ENCODE measurements at places on chromosomes 16 and 17.

- DNase-seq = no peak
Observed at GRCh38 chr16:26005336-26005735, 313.6 kb downstream of the HS3ST4 start.

DNA sequence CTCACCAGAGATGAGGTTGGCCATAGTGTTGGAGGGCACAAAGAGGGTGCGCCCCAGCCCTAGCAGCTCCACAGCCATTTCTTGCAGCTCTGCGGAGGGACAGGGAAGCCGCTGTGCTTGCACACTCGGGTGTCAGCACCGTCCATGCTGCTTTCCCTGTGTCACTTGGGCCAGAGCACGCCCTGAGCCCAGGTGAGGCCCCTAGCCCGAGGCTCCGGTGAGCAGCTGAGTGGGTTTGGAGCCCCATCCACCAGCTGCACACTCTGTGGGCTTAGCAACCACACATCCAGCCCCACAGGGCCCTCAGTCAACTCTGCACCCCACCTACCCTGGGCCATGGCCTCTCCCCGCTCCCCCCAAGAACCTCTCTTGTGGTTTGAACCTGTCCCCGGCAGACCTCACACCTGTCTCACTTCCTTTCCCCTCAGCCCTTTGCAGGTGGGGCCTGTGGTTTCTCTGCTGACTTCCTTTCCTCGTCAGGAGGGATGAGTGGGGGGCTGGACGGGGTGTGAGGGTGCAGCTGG is 20.7 kb downstream of the TMEM235 start:
- peak; percentile 86 for DNase-seq

GRCh38 chr16:17299790-17300189 is 171.0 kb downstream of the XYLT1 start:
- no peak for DNase-seq

DNA sequence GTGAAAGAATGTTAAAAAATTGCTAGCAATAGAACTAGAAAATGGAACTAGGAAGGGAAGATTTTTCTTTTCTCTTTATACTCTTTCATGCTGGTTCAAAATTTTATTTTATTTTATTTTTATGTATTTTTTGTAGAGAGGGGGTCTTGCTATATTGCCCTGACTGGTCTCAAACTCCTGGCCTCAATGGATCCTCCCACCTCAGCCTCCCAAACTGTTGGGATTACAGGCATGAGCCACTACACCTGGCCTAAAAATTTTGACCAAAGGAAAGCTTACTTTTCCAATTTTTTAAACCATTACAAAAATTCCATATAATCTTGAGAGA is 10.0 kb upstream of the TERF2 start:
- DNase-seq = no peak

DNA sequence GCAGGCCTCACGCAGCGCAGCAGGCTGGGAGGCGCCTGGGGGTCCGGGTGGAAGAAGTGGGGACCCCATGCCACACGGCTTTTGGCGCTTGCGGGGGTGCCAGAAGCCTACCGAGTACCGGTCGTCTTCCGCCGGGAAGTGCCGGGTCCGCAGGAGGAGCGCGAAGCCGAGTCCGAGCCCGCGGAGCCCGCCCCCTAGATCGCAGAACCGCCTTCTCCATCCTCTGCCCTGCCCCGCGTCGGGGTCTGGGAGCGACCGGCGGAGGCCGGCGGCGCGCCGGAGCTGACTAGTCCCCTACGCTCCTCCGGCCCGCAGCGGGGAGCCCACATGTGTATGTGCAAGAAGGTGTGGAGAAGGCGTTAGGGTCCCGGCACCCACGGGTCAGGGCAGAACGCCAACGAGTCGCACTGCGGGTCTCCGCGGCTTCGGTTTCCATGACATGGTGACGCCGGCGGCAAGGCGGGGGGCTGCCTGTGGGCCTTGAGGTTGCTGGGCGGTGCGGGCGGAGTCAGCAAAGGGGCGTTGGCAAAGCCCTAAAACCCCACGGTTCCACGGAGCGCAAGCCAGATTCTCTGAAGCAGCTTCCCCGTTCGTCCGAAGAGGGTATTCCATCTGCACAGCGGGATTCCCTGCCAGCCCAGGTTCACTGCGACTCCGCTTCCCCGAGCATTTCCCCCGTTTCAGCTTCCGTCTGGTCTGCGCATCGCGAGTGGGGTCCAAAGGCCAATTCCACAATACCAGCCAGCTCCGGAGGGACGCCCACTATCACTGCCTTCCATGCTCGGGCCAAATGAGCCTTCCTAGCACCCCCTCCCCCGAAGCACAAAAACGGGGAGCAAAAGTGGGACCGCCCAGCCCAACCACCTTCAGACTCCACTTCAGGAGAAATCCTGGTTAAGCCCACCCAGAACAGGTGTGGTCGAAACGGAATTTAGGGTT is 2.3 kb upstream of the LHX1 start:
- no peak for DNase-seq

DNA sequence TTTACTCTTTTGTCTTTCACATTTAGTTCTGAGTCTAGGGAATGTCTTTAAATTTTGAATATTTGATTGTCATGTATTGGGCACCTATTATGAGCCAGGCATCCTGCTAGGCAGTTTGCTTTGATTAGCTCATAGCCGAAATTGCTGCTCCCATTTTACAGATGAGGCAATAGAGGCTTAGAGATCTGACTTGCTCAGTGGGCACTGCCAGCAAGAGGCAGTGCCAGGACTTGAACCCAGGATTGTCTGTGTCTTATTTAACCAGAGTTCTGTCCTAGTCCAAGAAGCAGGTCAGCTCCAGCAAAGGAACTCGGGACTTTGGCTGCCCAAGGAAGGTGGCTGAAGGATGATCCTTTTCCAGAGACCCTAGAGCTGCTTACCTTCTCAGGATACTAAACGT is 24.5 kb downstream of the BEAN1 start:
- DNase-seq = no peak

DNA sequence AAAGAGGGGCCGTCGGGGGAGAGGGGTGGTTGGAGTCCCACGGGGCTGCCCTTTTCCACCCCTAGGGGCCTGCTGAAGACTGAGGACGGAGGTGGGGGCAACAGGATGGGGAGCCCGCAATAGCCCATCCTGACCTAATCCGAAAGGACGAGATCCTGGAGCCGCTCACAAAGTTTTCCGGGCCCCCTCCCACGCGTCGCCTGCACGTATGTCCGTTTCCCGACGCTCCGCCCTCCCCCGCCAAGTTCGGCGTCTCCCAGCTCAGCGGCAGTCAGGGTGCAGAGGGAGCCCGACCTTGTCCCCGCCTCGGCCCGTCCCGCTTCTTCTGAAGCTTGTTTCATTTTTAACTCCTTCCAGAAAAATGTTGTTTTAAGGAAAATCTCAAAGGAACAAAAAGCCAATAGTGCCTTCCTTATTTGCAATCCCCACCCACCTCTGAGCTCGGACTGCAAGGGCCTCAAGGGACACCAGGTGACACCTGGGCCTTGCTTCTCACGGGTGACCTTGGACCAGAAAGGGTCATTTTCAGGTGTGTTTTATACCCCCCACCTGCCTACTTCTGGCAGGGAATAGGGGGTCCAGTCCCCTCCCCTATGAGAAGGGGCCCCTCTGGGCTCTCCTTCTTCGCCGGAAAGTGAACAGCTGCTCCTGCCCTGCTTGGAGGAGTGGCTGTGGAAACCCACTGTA is 3.4 kb upstream of the ZNF423 start:
- no peak for DNase-seq

- no peak for DNase-seq
Observed at GRCh38 chr17:37234106-37234505, 141.7 kb upstream of the C17orf78 start.

- DNase-seq = no peak
Observed at GRCh38 chr17:72580321-72581127, 459.7 kb downstream of the SOX9 start.

DNA sequence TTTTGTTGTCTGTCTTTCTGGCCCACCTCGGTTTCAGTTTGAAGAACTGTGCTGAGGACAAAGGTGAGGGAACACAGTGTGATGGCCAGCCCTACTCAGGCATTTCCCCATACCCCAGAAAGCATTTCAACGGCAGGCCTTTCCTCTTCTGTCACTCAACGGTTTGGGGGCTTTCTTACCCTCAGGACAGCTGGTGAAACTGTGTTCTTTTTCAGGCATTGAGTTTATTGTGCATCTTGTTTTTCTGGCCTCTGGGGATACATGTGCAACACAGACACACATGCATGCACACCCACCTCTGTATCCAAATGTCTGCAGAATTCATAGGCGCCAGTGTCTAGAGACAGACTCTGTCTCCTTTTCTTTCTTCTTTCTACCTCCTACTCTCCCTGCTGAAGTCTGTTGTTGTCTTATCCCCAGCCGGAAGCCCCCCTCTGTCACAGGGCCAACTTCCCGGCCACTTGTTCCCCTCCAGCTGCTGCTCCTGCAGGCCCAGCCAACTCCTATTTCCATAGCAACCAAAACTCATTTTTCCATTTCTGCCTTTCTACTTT is 17.0 kb downstream of the CHD9 start:
- no peak for DNase-seq

- no peak for DNase-seq
Observed at GRCh38 chr17:13182854-13183253, 165.0 kb upstream of the ELAC2 start.

- no peak for DNase-seq
Observed at GRCh38 chr17:50363217-50364060, 9.5 kb downstream of the MRPL27 start.

DNA sequence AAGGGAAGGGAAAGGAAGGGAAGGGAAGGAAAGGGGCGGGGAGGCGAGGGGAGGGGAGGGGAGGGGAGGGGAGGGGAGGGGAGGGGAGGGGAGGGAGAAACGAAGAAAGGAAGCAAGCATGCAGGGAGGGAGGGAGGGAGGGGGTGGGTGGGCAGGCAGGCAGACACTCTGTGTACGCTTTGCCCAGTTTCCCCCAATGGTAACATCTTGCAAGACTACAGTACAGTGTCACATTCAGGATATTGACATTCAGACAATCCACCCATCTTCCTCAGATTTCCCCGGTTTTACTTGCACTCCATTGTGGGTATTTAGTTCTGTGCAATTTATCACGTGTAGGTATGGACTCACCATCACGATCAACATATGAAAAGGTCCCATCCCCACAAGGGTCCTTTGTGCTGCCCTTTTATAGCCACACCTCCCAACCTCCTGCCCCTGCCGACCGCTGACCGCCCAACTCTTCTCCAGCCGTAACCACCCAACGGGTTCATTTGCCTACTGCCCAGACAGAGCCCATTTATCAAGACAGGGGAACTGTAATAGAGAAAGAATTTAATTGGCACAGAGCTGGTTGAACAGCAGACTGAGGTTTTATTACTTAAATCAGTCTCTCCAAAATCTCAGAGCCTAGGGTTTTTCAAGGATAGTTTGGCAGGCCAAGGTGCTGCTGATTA is 91.4 kb upstream of the FA2H start:
- DNase-seq = no peak

DNA sequence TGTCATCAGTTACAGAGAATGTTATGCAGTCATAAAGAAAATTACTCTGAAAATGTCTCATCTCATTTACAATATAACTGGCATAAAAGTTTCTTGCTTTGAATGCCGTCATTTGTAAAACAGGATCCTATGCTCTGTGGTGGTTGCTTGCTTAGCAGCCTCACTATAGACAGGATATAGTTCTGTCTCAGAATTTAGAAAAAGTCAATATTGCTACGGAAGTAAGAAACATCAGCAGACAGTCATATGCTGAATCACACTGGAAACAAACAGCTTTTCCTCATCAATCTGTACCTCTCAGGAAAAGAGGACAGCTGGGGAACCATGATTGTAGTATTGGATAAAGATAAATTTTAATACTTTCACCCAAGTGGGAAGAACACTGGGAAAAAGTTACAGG is 105.5 kb downstream of the MYO1D start:
- no peak for DNase-seq

DNA sequence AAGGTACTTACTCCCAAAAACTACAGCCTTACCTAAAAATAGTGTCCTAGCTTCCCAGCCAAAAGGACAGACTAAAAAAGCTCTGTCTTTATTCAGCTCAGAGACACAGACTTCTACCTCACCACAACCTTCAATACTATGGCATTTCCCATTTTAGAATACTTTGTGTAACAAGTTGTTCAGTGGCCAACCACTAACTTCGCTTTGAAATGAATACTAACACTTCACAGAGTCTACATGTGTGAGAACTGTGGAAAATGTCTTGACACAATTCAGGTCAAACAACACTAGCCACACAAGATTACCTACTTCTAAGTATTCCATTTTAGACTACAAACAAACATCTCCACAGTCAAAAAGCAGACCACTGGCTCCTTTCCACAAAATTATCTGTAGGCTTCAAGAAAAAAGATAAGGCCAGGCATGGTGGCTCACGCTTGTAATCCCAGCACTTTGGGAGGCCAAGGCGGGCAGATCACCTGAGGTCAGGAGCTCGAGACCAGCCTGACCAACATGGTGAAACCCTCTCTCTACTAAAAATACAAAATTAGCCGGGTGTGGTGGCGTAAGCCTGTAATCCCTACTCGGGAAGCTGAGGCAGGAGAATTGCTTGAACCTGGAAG is 3.2 kb downstream of the HELZ start:
- no peak for DNase-seq

- DNase-seq = no peak
Observed at GRCh38 chr17:75011401-75012095, 922 bp upstream of the MRPL58 start.

All from CD4-positive, alpha-beta T cell treated with Interleukin-12 subunit alpha and Interleukin-12 subunit beta, for 1 hour (primary cell).